ENCODE measurements at places on chromosomes 16 and 17.

GRCh38 chr17:77131904-77132303 lies 8.9 kb upstream of the SEC14L1 start:
- DNase-seq, result no peak

- no peak for DNase-seq
Measured at GRCh38 chr17:1490643-1491442, 1.6 kb downstream of the MYO1C start.

GRCh38 chr17:76697702-76698465 lies 12.9 kb downstream of the MXRA7 start:
- DNase-seq, result no peak

- no peak for DNase-seq
Measured at GRCh38 chr17:42660692-42661345, 1.7 kb downstream of the TUBG2 start.

DNA sequence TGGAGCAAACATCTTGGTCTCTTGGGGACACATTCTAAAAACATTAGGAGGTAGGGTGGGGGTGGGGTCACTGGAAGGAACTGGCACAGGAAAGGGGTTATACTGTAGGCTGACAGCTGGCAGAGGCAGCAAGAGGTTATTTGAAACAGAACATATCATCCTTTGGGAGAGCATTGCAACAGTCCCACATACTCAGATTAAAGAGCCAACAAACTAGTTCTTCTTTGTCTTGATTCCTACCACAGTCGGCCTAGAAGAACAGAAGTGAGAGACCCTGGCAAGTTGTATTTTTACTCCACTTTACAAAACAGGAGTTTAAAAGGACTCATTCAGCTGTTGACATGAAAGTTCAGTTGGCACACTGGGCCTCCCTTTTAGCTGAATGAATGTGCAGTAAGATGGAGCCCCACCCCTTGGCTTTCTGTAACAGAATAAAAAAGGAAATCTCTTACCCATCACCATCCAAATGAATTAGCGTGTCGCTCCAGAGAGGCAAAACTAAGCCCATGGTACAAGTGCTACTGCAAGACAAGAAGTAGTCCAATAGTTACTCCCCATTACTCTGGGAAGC lies 54.6 kb upstream of the CORO6 start:
- no peak for DNase-seq

GRCh38 chr17:33475594-33475993 lies 182.5 kb upstream of the ASIC2 start:
- no peak for DNase-seq

- no peak for DNase-seq
Measured at GRCh38 chr17:13359774-13360173, 242.0 kb downstream of the HS3ST3A1 start.

DNA sequence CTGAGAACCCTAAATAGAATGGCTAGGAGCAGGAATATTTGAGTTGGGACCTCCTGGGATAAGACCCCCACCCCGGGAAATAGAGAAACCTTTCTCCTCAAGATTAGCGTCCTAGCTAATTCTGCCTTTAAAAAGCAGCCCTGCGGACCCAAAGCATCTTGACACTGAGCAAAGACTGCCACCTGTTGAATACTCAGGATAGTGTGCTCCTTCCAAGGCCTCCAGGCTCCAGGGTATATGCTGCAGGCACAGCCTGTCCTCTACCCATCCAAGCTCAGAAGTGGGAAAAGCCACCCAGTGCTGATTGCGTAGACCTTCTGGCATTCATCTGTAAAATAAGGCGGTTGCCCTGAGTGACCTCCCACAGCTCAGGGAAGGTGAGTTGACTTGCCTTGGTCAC lies 456.2 kb upstream of the DYNLRB2 start:
- no peak for DNase-seq

- DNase-seq, result peak; percentile 28
Measured at GRCh38 chr16:71883168-71883848, 674 bp downstream of the ZNF821 start.

GRCh38 chr16:87406495-87407088 lies 14.5 kb downstream of the MAP1LC3B start:
- DNase-seq, result no peak

DNA sequence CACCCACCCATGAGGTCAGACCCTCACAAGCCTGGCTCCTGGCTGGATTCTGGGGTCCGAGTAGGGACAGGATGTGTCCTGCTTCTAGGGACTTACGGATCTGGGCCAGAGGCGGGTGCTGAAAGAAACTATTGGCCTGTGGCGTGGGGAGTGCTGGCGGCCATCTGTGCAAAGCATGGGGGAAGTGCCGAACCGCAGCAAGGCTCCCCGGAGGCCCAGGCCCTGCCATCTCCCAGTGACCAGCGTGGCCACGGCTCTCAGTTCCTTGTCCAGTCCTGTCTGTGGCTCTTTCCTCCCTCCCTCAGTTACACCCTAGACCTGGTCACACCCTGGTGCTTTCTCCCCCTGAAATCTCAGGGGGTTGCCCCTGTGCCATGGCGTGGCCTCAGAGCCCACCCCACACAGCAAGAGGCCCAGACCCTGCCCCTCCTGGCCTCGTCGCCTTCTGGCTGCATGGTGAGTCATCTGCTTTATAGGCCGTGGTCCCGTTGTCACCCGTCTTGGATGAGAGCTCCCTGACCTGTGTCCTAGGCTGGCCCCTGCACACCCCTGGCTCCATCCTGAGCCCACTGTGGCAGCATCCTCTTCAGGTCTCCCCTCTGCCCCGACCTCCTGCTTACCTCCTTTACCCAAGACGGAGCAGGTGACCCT lies 54.5 kb downstream of the PRMT7 start:
- no peak for DNase-seq

GRCh38 chr17:1488826-1489270 lies 3.6 kb downstream of the MYO1C start:
- DNase-seq, result no peak

DNA sequence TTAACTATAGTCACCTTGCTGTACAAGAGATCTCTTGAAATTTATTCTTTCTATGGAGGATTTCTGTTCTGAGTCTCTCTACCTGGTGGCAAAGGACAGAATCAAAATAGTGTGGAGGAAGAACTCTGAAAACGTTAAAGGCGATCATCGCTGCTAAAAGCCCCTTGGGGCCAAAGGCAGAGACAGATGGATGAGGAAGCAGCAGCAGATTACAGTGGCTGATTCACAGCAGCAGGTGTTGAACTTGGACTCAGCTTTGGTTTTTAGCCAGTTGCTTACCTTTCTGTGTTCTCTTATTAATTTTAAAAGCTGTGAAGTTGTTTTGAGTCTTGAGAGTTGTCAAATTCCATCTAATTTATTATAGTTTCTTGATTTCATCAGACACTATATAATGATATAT lies 956.1 kb upstream of the GOT2 start:
- DNase-seq, result no peak

GRCh38 chr17:74037320-74037719 lies 166.2 kb upstream of the RPL38 start:
- no peak for DNase-seq

GRCh38 chr17:34012709-34013375 lies 242.2 kb upstream of the CCL2 start:
- no peak for DNase-seq

GRCh38 chr17:17750881-17751280 lies 69.6 kb downstream of the RAI1 start:
- peak; percentile 6 for DNase-seq

DNA sequence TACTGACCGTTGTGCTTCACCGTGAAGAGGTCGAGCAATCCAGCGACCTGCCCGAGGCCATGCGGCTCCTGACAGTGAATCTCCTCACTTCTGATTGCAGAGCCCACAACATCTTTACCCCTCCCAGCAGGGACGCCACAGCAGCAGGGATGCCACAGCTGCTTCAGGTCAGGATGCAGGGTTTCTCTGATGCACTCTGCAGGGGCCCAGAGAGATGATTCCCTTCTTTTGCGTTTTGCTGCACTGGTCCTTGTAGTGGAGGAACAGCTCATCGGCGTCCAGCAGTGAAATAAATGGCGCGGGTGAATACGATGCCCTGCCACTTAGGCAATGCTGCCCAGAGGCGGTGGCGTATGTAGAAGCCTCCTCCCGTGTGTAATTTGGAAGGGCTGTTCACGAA lies 5.6 kb downstream of the KIAA0513 start:
- no peak for DNase-seq

DNA sequence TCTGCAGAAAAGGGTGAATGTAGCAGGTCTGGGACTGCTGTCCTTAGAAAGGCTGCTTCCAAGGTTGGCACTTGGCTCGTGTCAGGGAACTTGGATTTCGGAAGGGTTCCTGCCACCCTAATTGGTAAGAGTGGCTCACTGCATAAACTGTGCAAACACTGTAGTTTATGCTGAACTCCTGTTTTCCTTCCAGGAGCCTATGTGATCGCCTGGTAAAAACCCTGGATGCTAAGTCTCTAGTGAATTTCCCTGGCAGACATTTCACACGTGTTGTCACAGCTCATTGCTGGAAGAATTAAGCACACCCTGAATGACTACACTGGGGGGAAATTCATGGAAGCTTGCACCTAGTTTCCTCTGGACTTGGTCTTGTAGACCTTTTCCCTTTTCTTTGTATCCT lies 140.1 kb downstream of the SPECC1 start:
- DNase-seq, result no peak

GRCh38 chr16:1433756-1434155 lies 2.9 kb downstream of the PERCC1 start:
- DNase-seq, result no peak

GRCh38 chr16:86567701-86568581 lies 1.3 kb downstream of the FOXC2 start:
- DNase-seq, result no peak

DNA sequence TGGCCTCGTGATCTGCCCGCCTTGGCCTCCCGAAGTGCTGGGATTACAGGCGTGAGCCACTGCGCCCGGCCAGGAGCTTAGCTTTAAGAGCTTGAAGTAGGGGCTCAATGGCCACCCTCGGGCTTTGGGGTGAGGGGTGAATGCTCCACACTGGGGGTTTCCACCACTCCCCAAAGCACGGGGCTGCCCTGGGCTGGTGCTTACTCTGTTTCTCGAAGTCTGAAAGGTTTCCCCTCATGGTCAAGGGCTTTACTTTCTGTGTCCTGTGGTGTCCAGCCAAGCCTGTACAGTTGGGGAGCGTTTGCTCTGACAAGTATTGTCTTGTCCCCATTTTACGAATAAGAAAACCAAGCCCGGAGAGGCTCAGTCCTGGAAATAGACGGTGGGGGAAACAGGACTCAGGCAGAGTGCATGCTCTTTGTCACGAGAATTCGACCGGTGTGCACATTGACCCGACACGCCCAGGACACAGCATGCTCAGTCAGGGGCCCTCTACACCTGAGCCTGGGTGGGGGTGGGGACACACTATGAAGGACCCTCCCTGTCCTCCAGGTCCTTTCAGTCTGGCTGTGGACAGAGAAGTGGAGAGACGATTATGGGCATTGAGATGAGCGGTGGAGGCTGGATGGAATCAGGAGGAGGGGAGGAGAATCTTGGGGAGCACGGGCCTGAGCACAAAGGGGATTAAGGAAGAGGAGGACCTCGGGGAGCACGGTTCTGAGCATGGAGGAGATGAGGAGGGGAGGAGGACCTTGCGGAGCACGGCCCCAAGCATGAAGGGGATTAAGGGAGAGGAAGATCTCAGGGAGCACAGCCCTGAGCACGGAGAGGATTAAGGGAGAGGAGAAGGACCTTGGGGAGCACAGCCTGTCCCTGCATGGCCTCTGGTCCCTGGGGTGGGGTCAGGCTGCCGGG lies 7.5 kb downstream of the CD7 start:
- no peak for DNase-seq

GRCh38 chr16:75402821-75403475 lies 30.4 kb downstream of the CFDP1 start:
- DNase-seq, result no peak

DNA sequence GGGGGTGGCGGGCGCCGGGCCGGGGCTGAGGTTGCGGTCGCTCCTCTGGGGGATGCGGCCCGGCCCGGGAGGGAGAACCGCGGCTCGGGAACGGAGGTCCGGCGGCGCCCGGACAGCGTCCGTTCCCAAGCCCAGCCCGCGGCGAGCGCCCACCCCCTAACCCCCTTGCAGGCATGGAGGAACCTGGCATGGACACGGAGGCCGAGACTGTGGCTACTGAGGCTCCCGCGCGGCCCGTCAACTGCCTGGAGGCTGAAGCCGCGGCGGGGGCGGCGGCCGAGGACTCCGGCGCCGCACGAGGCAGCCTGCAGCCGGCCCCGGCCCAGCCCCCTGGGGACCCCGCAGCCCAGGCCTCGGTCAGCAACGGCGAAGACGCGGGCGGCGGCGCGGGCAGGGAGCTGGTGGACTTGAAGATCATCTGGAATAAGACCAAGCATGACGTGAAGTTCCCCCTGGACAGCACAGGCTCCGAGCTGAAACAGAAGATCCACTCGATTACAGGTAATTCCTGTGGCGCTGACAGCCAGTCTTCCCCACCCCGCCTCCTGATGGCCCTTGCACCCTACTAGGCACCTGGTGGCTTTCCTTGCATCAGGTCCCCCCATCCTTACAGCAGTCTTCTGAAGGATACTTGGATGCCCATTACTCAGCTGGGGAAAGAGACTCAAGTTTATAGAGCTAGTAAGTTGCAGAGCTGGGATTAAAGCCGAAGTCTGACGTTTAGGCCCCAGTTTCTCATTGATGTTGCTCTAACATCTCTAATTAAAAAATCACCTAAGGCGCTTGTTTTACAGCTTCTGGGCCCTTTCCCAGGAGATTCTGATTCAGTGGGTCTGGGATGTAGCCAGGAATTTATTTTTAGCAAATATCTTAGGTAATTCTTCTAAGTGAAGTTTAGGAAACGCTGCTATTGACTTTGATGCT lies 514 bp downstream of the UBFD1 start:
- DNase-seq, result no peak

GRCh38 chr17:72334205-72334604 lies 213.4 kb downstream of the SOX9 start:
- DNase-seq, result no peak

GRCh38 chr16:53984936-53985335 lies 281.0 kb downstream of the FTO start:
- no peak for DNase-seq

DNA sequence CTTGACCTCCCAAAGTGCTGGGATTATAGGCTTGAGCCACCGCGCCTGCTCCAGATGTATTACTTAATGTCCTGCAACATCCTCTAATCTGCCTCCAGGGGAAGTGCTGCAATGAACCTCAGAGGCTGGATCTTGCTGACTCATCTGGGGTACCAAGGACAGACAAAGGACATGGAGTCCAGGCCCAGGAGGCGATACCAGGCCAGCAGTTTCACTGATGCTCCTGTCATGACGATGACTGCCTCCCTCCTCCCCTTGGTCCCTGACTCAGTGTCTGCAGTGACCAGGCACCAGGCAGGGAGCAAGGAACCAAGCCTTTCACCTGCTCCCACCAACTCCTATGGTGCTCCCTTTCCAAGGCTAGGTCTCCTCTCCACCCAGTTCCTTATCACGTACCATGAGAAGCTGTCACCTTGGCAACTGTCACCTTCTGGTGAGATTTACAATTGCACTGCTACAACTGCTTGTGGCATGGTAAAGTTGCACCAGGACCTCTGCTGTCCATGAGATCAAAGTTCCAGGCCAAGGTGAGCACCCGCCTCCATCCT lies 21.6 kb upstream of the PHOSPHO1 start:
- no peak for DNase-seq

DNA sequence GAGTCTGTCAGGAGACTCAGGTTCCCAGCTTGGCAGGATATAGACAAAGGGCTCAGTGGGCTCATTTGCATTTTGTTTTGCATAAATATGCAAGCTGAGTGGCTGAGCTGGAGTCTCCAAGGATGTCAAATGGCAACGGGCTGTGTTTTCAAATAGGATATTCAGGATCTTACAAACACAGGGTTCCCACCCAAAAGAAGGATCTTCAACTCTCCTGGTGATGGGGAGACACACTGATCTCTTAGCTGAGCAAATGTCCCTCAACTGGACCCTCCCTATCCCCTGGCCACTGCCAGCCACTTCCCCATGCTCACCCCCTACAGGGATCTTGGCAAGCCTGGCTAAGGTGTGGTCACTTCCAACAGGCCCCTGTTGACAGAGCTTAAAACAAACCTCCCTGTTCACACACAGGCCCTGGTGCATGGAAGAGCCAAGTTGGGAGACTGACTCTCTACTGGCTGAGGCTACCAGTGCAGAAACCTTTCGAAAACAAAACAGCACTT lies 61.6 kb downstream of the SOX9 start:
- DNase-seq, result no peak
